ENCODE measurements at places on chromosomes 6 and 20.

DNA sequence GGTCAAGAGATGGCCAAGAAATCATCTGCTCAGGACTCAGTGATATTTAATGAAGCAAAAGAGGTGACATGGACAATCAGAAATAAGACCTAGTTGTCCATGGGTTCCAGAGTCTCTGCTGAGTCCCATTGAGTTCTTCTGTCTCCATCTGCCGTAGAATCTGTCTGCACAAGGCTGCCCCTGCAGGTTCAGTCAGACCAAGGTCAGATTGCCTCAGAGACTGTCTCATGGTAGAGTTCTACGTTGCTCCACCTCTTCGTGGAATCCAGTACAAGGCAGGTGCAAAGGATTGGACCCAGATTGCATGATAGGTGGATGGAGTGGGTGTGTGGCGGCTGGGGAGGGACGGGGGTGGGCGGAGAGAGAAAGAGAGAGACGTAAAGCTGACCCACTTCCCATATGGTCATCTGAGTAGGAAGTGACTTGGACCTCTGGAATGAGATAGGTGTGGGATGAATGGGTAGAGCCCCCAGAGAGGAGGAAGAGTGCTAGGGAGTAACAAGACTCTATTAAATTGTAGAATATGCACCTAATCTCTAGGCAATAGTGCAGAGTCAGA lies 75.3 kb downstream of the SOBP start:
- DNase-seq, result no peak

DNA sequence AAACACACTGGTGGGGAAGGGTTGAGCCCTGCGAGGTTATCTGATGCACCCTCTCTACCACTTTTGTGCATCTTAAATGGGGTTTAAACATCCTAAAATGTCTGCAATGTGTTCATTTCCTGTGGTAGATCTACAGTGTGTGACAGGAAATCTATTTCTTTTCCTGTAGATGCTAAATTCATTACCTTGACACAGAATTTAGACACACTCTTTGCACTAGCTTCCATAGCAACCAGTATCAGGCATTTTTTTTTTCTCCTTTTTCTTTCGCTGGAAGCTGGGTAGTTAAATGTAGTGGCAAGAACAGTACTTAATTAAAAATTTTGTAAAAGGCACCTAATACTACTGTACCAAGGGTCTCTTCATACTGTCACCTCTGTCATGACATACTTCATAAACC lies 141.1 kb downstream of the RFPL4B start:
- DNase-seq, result no peak

DNA sequence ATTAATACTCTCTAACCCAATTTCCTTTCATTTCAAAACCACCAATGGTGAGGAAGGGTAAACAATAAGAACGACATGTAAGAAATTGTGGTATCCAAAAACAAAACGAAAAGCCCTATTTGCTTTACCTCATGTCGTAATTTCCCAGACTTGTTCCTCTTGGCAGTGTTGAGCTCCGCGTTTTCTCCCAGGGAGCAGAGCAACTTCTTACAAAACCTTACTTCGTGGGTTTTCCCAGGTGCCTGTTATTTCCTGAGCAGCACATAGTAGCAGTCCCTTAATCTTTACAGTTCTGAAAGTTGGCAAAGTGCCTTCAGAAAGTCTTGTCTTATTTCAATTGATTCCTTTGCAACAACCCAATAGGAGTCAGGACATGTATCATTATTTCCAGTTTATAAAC lies 207.9 kb upstream of the MARCKS start:
- no peak for DNase-seq

DNA sequence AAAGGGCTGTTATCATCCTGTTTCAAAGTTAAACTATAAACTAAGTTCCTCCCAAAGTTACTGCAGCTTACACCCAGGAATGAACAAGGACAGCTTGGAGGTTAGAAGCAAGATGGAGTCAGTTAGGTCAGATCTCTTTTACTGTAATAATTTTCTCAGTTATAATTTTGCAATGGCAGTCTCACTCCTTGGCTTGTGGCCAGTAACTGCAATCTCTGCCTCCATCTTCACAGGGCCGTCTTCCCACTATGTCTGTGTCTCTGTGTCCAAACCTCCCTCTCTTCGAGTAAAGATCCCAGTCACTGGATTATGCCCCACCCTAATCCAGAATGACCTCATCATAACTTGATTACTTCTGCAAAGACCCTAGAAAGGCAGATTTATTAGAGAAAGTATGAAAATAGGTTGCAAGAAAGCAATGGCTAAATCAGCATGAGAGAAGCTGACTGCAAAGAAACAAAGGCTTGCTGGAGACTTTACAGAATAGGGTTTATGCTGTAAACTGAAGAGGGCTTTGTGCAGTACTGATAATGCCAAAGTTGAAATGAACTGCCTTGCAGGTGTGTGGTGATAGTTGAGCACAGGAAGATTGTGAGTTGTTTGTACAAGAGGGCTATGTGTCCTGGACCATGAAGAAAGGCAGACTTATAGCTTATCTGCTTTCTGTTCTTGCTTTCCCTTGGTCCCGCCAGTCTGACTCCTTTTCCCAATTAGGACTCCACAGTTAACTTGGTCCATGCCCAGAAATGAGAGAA lies 28.4 kb downstream of the GPX6 start:
- no peak for DNase-seq

DNA sequence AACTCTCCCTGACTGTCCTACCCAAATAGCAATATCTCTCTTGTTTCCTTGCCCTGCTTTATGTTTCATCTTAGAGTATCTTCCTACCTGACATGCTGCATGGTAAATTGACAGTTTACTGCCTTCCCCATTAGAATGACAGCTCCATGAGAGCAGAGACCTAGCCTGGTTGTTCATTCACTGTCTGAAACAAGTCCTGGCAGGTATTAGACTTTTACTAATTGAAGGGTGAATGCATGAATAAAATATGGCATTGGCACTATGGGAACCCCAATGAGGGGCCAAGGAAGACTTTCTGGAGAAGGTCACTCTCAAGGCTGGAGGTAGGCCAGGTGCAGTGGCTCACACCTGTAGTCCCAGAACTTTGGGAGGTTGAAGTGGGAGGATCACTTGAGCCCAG lies 3.8 kb upstream of the CITED2 start:
- no peak for DNase-seq

DNA sequence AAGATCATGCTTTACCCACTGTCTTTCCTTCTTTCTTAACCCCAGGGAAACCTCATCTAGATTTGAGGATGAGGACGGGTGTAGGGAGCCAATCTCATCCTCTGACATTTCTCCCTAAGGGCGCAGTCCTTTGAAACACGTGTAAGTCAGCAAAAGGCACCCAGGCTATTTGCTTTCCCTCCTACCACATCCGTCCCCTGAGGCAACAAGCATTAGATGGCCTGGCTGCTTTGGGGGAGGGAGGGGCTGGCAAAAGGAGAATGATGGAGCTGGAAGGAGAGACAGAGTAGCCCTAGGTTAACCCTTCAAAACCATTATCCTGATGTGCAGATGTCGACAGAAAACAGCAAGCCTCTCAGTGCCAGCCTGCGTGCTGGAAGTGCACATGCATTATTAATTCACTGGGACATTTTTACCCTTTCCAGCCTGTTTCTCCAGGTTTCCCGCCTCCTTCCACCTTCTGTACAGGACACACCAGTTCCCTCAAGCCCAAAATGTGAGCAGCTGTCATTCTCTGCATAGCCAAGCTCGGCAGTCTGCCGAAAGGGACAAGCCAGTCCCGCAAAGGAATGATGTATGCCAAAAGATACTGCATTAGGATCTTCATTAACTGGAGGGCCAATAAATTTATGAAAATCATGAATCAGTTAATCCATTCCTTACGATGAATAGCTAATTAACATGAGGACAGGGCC lies 547.2 kb downstream of the CD83 start:
- DNase-seq, result peak; percentile 29

GRCh38 chr6:116387374-116387773 lies 16.6 kb downstream of the DSE start:
- DNase-seq, result no peak

DNA sequence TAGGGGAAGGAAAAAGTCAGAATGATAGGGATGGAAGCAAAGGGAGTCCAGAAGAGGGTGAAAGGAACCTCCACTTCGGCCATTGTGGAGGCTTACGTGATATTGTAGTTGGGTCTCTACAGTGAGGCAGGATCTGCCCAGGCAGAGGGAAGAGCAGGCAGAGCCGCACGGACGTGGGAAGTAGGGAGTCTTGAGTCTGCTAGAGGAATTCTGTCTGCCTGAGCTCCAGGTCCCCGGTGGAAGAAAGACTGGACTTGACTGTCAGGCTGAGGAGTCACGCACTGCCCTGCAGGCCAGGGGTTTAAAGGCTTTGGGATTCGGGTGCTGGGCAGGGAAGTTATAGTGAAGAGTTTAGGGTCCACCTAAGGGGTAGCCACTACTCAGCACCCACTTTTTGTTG lies 16.4 kb downstream of the TGM6 start:
- no peak for DNase-seq

DNA sequence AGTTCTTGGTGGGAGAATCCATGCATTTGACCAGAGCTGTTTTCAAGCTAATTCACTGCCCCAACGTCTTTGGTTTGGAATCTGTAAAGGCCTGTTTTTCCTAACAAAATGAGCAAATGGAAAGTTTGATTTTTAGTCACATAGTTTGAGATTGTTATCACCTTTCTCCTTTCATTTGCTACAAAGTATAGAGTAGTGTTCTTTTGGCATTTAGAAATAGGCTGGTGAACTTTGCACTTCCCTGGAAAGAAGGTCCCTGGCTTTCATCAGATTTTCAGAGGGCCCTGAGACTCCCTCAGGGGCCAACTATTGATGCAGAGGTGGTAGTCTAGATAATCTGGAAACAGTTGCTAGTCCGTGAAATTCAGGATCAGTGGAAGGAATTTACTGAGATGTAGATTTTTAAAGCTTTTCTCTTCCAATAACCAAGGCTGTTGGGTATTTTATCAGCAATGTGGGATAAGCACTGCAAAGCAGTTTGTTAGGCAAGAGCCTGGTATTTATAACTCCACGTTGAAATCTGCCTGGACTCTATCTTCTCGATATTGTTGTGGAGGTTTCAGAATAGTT lies 1.7 kb downstream of the ARFGEF2 start:
- DNase-seq, result no peak
